Left ventricle myocardium superior (tissue), 1 donor: ENCODE measurements at places on chromosomes 1 and 21. TPM values are rescaled to one million over a fixed set of nuclear protein-coding genes. Genes with fewer than 3 reads are reported as not detected.

The C1orf159 gene
- total RNA-seq = 4.0 TPM

GRCh38 chr1:8670371-8670818 is 147.0 kb downstream of the RERE start:
- DNase-seq = no peak

DNA sequence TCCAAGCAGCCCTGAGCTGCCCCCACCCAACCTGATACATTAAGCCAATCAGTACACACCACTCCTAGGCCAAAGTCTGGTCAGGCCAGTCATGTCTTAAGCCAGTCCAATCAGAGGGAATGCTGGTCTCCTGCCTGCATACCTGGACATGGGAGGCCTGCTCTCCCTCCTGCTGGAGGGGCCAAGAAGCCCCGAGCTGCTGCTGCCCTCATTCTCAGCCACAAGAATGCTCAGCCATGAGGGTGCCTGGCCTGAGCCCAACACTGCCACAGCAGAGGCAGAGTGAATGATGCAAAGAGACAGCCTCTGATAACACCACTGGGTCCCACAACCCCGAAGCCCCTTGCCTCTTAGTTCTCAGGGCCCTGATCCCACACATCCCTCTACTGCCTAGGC is 23.0 kb downstream of the CHD5 start:
- no peak for DNase-seq

DNA sequence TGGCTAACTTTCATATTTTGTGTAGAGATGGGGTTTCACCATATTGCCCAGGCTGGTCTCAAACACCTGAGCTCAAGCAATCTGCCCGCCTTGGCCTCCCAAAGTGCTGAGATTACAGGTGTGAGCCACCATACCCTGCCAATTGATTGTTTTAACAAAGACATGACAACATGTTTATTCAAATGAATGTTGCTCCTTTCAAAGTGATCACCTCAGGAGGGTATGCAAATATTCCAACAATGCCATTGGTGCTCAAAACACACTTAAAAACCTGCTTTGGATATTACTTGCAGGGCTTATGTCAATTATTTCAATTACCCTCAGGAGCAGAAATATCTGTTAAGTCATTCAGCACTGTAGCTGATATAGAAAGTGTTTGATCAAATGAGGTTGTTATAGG is 7.9 kb downstream of the LAX1 start:
- no peak for DNase-seq

DNA sequence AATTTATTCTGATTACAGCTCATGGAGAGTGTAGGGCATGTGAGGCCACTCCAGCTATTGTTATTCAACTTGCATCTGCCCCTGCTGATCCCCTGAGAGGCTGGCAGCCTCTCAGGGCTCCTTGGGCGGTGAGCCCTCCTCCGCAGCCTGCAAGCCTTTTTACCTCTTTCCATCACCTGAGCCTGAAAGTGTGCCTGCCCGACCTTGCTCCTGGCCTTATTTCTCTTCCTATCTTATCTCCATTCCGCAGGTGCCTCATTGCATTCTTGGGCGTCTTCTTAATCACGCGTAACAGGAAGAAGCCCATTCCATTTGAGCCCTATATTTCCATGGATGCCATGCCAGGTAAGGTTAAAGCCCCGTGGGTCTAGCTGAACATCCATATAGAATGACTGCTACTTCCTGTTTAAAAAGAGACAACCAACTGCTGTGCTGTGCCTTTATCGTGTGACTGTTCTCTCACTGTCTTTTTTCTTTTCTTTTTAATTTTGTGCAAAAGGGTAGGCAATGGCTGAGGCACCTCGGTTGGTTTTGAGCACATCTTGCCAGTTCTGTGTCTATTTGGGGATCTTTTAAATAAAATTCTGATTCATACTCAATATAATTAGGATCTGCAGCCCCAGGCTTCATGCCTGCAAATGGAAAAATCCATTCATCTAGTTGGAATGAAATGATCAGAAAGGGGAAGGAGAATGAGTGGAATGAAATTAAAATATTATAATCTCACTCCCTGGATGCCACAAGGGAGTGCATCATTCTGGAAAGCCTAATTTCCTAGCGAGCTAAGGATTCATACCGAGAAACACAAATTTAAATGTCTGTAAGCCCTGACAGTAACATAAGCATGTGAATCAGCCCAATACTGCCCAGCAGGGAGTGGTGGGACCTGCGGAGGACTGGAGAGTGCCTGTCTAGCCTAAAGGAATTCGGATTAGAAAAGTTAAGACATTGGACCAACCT is 38.6 kb upstream of the RCAN3 start:
- no peak for DNase-seq

DNA sequence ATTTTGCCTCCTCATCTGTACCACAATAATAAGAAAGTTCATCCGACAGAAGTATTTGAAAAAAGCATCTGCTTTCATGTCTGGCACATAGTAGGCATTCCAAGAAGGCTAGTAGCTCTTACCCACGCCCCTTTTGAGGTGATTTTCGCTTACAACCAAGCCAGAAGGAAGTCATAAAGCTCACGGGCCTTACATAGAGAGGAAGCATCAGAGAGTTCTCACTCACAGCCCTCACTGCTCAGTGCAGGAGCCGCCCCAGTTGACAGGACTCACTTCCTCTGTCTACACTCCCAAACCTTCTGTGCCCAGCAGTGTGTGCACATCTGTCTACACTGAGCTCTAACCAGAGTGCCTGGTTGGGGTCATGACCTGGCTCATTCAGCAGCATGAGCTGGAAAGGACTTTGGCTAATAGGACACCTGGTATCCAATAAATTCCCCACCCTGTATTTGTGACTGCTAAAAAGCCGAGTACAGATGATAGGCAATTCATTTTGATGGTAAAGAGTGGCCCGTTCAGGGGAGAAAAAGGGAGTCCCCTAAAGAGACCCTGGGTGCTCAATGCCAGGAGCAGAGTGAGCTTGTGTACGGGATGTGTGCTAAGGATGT is 36.8 kb upstream of the DUSP10 start:
- DNase-seq = no peak
